ENCODE measurements at places on chromosomes 12 and 14. TPM values are rescaled to one million over a fixed set of nuclear protein-coding genes. Genes with fewer than 3 reads are reported as not detected.

Gene KRT1
- total RNA-seq: not detected

Gene TDRD9
- not detected for total RNA-seq

Gene ZCCHC8
- 24.3 TPM for total RNA-seq

Gene ACVRL1
- not detected for total RNA-seq

Gene KDM2B
- total RNA-seq: 43.6 TPM

Gene C12orf50
- not detected for total RNA-seq

DNA sequence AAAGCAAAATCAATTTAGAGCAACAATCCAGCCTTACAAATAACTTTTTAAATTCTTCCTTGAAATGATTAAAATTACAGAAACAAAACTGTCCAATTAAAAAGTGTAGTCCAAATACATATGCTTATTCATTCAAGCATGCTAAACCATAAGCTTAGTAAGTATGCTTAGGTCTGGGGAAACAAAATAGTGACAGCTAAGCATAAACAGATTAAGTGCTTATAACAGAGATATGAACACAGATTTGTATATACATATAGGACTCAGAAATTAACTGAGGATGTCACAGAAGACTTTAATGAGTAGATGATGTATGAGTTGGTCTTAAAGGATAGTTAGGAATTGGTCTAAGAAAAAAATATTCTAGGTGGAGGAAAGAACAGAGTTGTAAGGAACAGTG lies 41.8 kb downstream of the SCAF11 start:
- H3K27me3 ChIP-seq: no peaks in the 10 kb centered on the region
- H3K36me3 ChIP-seq: peaks cover 36% of the 10 kb centered on the region
- H3K4me3 ChIP-seq: no peak overlapping the region
- H3K27ac ChIP-seq: no peak overlapping the region
- no peaks in the 10 kb centered on the region for H3K4me1 ChIP-seq
- no peak for DNase-seq

DNA sequence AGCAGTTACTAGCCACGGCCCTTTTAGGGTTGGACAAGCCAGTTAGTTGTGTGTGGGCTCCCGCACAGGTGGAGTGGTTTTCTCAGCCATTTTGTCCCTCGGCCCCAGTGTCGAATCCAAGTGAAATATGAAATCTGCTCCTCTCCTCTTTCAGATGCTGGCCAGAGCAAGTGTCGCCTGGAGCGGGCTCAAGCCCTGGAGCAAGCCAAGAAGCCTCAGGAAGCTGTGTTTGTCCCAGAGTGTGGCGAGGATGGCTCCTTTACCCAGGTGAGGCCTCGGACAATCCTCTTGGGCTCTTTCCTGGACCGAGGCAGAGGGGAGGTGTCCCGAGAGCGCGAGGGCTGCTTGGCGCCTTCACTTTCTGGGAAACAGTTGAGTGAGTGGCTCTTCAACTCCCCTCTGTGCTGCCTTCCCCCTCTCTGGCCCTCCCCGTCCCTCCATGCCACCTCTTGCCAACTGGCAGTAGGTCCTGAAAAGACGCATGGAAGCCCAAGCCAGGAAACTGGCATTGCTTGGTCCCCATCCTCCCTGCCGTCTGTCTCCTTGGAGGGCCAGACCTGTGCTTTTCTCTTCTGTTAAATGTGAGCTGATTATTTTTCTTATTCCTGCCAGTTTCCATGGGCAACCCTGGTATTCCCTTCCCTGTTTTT lies 74.2 kb downstream of the SMOC1 start:
- H3K36me3 ChIP-seq: no peaks in the 10 kb centered on the region
- no peaks in the 10 kb centered on the region for H3K4me1 ChIP-seq
- peaks cover 41% of the 10 kb centered on the region for H3K27me3 ChIP-seq
- no peak for DNase-seq
- no peak overlapping the region for H3K4me3 ChIP-seq

DNA sequence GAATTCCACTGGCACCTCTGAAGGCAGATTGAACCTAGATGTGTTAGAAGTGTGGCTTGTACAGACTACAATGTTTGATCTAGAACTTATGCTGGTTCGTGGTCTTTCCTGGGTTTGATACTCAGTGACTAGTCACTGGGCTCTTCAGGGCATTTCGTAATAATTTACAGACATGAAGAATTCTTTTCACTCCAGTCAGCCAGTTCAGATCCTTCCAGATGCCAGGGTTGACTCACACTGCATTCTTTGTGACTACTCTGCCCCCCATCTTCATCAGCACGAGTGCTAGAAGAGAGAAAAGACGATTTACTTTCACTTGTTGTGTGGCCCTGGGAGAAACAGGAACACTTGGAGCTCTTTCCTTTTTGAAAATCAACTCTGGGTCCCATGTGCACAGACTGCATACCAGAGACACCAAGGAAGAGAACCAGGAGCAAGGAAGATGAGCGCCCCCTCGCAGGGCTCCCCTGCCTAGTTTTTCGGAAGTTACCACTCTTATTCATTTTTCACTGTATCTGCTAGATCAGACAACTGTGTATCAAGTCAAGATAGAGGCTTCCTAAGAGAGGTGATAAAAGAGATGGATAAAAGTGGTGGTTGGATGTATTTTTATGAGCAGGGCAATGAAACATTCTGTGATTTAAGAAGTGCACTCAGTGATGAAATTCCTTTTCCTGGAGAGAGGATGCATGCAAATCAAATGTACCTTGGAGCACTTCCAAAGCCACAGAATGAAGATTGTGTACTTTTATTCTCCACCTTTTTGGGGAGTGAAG lies 33.5 kb upstream of the EVL start:
- H3K36me3 ChIP-seq: no peaks in the 10 kb centered on the region
- H3K4me1 ChIP-seq: peaks cover 34% of the 10 kb centered on the region
- peak overlapping the region; percentile 89 for H3K27ac ChIP-seq
- peak overlapping the region; percentile 55 for H3K4me3 ChIP-seq
- H3K27me3 ChIP-seq: no peaks in the 10 kb centered on the region
- peak; percentile 94 for DNase-seq

DNA sequence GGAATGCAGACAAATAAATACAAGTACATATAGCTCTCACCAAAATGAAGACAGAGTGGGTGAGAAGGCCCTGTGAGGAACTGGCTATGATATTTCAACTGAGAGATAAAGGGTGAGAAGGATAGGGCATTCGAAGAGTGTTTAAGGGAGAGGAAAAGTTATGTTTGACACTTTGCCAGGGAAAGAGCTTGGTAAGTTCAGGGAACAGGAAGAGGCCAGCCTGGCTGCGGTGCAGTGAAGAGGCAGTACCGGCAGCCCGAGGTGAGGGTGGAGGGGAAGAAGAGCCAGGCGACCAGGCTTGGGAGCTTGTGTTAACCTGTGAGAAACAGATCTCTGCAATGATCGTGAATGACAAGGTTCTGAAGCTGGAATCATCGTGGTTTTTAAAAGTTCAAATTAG lies 84.7 kb upstream of the RFX4 start:
- no peak overlapping the region for H3K27ac ChIP-seq
- H3K27me3 ChIP-seq: no peaks in the 10 kb centered on the region
- no peak overlapping the region for H3K4me3 ChIP-seq
- no peaks in the 10 kb centered on the region for H3K4me1 ChIP-seq

GRCh38 chr14:49861699-49862088 lies 9.1 kb upstream of the NEMF start:
- peak; percentile 61 for DNase-seq
- H3K4me3 ChIP-seq: peak overlapping the region; percentile 100
- peaks cover 33% of the 10 kb centered on the region for H3K4me1 ChIP-seq
- peak overlapping the region; percentile 92 for H3K27ac ChIP-seq
- H3K36me3 ChIP-seq: no peaks in the 10 kb centered on the region
- H3K27me3 ChIP-seq: no peaks in the 10 kb centered on the region

DNA sequence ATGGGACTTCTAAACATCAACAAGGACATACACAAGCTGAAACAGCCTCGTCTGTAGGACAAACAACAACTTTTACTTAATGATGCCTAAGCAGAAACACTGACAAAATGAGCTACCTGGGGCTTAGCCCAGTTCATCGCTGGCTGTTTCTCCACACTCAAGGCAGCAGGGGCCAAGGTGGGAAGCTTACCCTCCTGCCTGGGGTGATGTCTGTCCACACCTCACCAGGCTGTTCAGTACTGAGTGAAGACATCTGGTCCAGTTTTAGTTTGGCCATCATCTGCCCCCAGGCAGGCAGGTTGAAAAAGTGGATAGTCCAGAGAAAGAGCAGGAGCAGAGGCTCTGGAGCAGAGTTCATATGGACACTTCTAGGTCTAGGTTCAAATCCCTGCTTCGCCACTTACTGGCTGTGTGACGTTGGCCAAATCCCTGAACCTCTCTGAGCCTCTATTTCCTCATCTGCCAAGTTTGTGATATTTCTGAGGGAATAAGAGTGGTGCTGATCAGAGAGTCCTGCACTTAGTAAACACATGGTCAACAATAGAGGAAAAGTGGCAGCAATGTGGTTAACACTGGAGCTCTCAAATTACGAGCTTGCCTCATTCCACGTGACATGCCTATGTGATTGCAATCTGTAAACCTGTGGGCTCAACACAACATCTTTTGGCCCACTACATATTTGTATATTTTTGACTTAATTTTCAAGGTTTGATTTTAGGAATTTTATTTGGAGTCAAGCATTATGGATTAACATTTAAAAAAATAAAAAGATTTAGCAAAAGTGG lies 720.1 kb upstream of the TMEM132C start:
- no peaks in the 10 kb centered on the region for H3K36me3 ChIP-seq
- peaks cover 3% of the 10 kb centered on the region for H3K27me3 ChIP-seq
- H3K27ac ChIP-seq: no peak overlapping the region
- no peaks in the 10 kb centered on the region for H3K4me1 ChIP-seq
- DNase-seq: no peak

DNA sequence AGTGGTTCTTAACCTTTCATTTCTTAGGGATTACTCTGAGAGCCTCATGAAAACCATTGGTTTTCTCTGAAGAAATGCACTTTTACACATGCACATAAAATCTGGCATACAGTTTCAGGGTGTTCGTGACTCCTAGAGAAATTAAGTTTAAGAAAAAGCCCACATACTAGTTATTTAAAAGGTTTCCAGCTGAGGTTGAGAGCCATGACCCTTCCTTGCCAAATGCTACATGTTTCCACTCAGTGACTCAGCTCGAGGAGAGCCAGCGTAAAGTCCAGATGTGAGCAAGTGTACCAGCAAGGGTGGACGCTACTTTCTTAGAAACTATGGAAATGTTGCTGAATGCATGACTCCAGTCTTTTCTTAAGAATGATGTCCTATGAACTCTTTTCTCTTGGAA lies 42.7 kb upstream of the FLRT2 start:
- no peaks in the 10 kb centered on the region for H3K4me1 ChIP-seq
- H3K27me3 ChIP-seq: no peaks in the 10 kb centered on the region
- no peak overlapping the region for H3K27ac ChIP-seq
- no peak overlapping the region for H3K4me3 ChIP-seq

GRCh38 chr14:79197516-79197915 lies 1013.8 kb downstream of the DIO2 start:
- H3K4me3 ChIP-seq: no peak overlapping the region
- H3K27me3 ChIP-seq: no peaks in the 10 kb centered on the region
- H3K27ac ChIP-seq: no peak overlapping the region
- H3K4me1 ChIP-seq: no peaks in the 10 kb centered on the region
- no peaks in the 10 kb centered on the region for H3K36me3 ChIP-seq

- DNase-seq: no peak
- H3K4me1 ChIP-seq: no peaks in the 10 kb centered on the region
- H3K36me3 ChIP-seq: peaks cover 16% of the 10 kb centered on the region
- H3K4me3 ChIP-seq: no peak overlapping the region
These were observed 90.2 kb downstream of the TTLL5 start for GRCh38 chr14:75751296-75751695.

- no peak for DNase-seq
- H3K27me3 ChIP-seq: peaks cover under 1% of the 10 kb centered on the region
- H3K4me3 ChIP-seq: no peak overlapping the region
- H3K4me1 ChIP-seq: peaks cover 9% of the 10 kb centered on the region
- H3K36me3 ChIP-seq: no peaks in the 10 kb centered on the region
- H3K27ac ChIP-seq: no peak overlapping the region
These were observed 168.5 kb upstream of the RTL1 start for GRCh38 chr14:101072070-101072469.

GRCh38 chr12:47343684-47344567 lies 264.2 kb upstream of the AMIGO2 start:
- no peak for DNase-seq
- no peaks in the 10 kb centered on the region for H3K36me3 ChIP-seq
- no peaks in the 10 kb centered on the region for H3K4me1 ChIP-seq
